ENCODE measurements at places on chromosomes 3 and 15.

GRCh38 chr3:190486908-190487607, 26.8 kb upstream of the IL1RAP start:
- DNase-seq: no peak

GRCh38 chr3:139421040-139421439, 31.6 kb upstream of the COPB2 start:
- no peak for DNase-seq

- DNase-seq: no peak
These were observed 272.2 kb upstream of the NR2F2 start for GRCh38 chr15:96058103-96058851.

DNA sequence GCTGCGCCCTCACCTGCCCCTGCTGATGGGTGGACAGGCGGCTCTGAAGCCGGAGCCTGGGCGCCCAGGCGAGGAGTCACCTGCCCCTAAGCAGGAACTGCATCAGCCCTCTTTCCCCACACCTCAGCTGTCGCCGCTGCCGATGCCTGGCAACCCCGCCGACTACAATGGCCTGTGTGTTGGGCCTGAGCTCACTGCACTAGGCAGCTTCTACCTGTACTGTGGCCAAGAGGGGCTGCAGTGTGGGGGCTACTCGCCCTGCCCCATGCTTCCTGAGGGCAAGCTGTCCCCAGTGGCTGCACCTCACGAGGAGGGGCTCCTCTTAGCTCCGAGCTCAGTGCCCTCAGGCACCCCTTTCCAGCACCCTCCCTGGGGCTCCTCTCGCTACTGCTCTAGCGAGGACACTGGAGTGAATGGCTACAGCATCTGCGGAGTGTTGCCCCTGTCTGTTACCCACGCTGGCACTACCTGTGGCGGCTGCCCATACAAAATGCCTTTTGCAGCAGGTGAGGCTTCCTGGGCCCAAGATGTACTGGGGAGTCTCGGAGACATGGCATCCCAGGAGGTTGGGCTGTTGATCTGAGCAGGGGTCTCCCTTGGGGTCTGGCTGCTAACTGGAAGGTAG, 11.3 kb upstream of the CHST14 start:
- no peak for DNase-seq

- no peak for DNase-seq
These were observed 33.1 kb downstream of the EIF4E3 start for GRCh38 chr3:71692139-71692538.

- DNase-seq: no peak
These were observed 79.3 kb downstream of the ANO10 start for GRCh38 chr3:43542328-43543043.

- DNase-seq: no peak
These were observed 2.7 kb downstream of the TMEM108 start for GRCh38 chr3:133040696-133041523.

DNA sequence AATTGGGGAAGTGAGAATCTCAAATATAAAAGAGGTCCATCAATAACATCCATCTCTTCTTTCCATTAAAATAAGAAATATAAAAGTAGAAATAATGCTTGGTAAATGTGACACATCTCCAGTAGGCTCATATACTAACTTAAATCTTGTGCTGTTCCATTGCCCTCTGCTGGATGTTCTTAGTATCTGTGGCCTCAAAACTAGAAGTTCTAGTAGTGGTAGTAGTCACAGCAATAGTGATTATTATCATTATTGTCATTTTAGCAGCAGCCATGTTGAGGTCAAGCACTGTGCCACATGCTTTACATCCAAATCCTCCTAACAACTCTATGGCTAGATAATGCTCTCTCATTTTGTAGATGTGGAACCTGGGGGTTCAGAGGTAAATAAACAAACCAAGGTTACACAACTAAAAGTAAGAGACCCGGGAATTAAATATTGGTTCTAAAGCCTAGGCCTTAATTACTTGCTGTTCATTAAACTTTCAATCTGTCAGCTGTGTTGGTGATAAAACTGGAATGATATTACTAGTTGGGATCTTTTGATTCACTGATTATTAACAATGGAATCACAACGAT, 20.2 kb upstream of the BTLA start:
- DNase-seq: peak; percentile 2

DNA sequence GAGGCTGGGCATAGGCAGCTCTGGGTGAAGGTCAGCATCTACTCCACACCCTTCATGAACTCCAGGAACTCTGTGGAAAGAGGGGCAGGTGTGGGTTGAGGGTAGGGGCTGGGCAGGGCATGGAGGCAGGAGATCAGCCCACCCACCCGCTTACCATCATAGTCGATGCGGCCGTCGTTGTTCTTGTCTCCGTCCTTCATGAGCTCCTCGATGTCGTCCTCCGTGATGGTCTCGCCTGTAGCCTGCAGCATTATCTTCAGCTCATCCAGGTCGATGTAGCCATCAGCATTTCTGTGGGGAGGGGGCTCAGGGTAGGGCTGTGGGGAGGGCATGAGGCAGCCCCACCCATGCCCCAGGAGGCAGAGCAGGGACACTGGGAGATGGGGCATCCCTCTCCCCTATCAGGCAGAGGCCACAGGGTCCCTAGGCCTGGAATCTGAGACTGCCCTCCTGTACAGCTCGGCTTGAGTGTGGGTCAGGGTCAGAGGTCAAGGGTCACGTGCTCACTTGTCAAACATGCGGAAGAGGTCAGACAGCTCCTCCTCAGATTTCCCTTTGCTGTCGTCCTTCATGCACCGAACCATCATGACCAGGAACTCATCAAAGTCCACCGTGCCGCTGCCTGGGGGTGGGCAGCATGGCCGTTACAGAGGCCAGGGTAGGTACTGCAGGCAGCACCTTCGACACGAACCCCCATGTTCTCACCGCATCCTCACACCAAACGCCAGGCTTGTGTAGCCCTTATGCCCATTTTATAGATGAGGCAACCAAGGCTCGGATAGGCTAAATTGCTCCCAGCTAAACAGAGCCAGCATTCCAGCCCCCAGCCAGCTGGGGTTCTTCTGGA, 2.4 kb downstream of the TNNC1 start:
- no peak for DNase-seq

GRCh38 chr3:127259882-127260281, 28.0 kb downstream of the PRR20G start:
- DNase-seq: no peak

- peak; percentile 20 for DNase-seq
These were observed 160.9 kb downstream of the SMAD6 start for GRCh38 chr15:66862940-66863335.

DNA sequence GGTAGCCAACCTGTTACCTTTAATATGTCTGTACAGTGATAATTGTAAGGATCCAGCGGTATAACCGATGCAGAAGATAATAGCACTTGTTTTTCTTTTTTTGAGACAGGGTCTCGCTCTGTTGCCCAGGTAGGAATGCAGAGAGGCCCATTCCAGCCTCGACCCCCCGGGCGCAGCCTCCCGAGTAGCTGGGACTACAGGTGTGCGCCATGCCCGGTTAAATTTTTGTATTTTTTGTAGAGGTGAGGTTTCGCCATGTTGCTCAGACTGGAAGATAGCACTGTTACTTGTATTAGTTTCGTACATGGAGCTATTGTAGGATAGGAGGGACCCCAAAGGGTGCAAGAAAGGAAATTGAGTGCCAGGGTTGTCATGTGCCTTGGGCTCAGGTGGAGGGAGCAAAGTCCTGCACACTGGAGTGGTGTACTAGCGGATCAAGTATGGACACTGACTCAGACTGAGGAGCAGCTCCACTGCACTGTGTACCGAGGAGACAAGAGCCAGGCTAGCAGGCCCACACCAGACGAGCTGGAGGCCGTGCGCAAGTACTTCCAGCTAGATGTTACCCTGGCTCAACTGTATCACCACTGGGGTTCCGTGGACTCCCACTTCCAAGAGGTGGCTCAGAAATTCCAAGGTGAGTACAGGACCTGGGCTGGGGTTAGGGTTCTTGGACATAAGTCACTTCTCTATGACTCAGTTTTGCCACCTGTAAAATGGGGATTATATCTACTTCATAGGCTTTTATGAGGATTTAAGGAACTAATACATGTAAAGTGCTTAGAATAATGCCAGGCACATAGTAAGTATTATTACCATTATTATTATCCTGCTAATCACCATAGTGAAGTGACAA, 1.0 kb downstream of the OGG1 start:
- DNase-seq: no peak

DNA sequence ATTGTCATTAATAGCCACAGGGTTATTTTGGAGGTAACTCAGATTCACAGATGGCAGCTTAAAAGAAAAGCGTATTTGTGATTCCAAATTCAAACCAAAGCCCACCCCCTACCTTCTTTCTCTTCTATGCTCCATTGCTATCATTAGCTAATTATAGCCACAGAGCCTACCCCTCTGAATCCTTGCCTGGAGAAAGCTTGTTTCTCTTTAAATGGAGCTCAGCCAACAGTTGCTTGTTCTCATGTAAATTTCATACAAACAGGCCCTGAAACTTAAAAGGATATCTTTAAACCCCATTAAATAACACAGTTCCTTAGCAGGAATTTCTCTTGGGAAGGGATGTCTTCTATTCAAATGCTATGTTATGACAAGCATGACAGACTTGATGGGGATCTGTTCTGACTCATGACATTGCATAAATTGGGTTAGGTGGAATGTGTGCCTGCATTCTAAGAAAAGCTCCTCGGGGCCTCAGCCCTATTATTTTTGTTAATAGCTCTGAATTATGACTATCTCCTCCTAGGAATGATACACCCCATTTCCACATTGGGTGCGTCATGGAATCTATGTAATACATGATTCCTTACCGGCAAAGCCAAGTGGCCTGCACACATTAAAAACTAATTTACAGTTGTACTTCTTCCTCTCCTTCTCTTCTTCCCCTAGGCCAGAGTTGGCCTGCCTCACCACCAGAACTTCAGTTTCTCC, 265.8 kb downstream of the TAFA4 start:
- DNase-seq: no peak

DNA sequence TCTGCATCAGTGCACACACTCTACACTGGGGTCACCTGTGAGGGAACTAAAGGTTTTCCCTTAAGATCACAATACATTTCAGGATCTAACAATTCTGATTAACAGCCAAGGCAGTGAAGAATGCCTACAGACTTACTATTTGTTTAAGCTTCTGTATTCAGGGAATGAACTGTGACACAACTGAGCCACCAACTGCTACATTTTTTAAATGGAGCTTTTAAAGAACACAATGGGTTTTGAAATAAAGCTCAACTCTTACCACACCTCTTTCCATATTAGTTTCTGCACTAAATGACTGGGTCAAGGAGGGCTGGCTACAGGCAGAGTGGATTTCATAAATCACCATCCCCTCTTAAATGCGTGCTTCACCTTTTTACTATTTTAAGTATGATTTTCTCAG, 100.2 kb downstream of the TMCC1 start:
- no peak for DNase-seq

DNA sequence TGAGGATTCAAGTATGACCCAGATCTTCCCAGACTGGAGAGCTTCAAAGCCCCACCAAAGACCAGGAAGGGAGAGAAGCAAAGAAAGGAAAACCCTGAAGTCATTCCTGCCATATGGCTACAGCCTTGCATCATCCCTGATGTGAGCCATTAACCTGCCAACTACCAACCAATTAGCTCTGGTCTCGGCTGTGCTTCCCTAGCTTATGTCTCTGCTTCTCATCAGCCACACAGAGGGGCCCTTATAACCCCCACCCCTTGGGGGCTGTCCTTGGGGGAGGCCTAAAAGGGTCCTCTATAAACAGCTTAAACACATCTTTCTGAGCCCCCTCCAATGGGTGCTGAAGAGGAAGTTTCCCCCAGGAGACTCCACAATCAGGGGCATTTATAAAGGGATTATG, 52.8 kb downstream of the NOX5 start:
- DNase-seq: no peak

GRCh38 chr15:75861750-75862402, 18.6 kb downstream of the UBE2Q2 start:
- no peak for DNase-seq

GRCh38 chr3:61774279-61774890, 213.0 kb downstream of the PTPRG start:
- DNase-seq: no peak

GRCh38 chr15:82020625-82021394, 25.0 kb downstream of the MEX3B start:
- DNase-seq: no peak

GRCh38 chr3:166324401-166324800, 487.2 kb upstream of the BCHE start:
- DNase-seq: no peak

- no peak for DNase-seq
These were observed 176.6 kb downstream of the XXYLT1 start for GRCh38 chr3:195094191-195094921.

DNA sequence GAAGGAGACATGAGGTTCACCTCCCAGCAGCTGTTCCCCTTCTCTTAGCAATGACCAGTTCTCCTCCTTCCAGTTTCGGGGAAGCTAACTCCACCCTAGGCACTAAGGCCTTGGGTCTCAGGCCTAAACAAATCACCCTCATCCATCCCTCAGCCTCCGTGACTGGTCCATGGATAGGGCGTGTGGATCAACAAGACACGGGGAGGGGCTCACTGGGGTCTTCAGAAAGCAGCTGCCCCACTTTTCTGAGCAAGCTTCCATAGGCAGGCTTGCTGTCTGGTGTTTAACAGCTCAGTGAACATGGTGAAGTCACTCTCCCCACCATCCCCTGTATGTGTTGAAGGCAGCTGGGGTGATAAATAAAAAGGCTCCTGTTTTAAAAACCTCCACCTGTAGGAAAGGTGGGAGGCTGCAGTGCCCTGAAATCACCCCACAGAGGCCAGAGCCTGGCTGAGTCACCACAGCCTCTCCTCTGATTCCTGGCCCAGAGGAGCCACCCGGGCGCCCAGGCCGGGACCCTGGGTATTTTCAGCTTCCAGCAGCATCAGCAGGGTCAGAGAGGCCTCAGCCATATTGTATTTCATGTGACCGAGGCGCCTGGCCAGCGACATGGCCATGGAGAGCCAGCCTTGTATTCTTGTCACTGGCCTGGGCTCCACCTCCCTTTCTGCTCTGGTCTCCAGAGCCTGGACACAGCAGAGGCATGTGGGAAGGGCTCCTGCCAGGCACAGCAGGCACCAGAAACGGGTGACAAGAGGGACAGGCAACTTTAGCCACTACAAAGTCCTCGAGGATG, 60.3 kb upstream of the HERC1 start:
- no peak for DNase-seq

DNA sequence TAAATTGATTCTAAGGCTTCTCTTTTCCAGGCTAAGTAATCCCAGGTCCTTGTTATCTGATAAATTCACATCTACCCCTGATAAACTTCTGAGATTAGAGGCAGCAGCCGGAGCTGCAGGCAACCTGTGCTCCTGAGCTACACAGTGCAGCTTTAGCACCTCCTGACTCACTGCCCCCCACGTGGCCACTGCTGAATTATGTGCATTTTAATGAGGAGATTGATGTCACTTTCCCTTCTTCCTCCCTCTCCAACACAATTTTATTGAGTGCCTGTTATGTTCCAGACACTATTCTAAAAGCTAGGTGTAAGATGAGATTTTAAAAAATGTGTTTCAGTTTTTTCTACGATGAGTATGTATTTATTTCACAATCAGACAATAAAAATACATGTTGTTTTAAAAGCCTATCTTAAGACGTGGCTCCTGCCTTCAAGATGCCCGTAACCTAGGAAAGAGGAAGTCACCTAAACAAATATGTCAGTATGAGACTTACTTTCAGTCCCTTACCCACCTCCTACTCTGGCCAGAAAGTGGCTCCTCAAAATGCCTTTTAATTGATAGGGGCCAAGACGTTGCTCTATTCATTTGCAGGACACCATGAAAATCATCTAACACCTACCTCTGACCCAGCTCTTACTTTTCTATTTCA, 161.5 kb upstream of the PFN2 start:
- no peak for DNase-seq

- no peak for DNase-seq
These were observed 113.5 kb downstream of the GHSR start for GRCh38 chr3:172334671-172335207.

- DNase-seq: no peak
These were observed 93.2 kb downstream of the SLCO3A1 start for GRCh38 chr15:91946581-91947292.

All from T-helper 22 cell (primary cell).